Type B pancreatic cell (in vitro differentiated cells): ENCODE measurements at places on chromosomes 12 and 14.
A peak's percentile ranks its signal among the peaks of the same experiment; 100 is the strongest.

- DNase-seq, result no peak
- H3K4me3 ChIP-seq, result no peak overlapping the region
- H3K27ac ChIP-seq, result no peak overlapping the region
- peaks cover 19% of the 10 kb centered on the region for H3K4me1 ChIP-seq
- H3K36me3 ChIP-seq, result no peaks in the 10 kb centered on the region
Observed at GRCh38 chr12:63018273-63018672, 83.3 kb upstream of the PPM1H start.

DNA sequence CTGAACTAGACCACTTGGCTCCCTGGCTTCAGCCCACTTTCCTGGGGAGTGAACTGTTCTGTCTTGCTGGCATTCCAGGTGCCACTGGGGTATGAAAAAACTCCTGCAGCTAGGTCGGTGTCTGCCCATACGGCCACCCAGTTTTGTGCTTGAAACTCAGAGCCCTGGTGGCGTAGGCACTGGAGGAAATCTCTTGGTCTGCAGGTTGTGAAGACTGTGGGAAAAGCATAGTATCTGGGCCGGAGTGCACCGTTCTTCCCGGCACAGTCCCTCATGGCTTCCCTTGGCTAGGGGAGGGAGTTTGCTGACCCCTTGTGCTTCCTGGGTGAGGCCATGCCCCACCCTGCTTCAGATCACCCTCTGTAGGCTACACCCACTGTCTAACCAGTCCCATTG, 33.8 kb downstream of the TRAFD1 start:
- H3K27me3 ChIP-seq, result no peaks in the 10 kb centered on the region
- no peaks in the 10 kb centered on the region for H3K4me1 ChIP-seq
- no peak for DNase-seq
- no peak overlapping the region for H3K4me3 ChIP-seq
- H3K27ac ChIP-seq, result no peak overlapping the region
- peaks cover 54% of the 10 kb centered on the region for H3K36me3 ChIP-seq

DNA sequence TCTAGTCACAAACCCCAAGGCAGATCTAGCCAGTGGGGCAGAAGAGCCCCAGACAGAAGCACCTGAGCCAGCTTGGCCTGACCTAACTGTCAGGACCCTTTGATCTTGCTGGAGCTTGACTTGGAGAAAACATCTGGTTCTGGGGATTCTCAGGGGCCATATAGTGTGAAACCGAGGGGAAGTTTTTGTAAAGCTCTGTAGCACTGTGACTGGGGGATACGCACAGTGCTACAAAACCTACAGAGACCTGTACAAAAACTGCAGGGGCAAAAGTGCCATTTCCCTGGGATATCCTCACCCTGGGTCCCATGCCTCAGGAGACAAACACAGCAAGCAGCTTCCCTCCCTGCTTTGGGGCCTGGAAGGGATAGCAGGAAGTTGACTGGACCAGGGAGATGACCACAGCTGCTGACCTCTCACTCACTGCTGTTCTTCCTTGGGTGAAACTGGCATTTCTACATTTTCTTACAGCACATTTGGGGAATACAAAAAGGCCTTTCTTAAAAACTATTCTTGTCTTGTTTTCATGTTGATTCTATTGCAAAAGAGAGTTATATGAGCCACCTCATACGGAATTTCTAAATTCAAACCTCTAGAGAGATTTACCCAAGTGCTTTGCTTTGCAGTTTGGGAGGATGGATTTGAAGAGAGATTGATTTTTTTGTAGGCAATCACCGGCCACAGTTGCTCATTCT, 140.0 kb downstream of the DAD1 start:
- no peaks in the 10 kb centered on the region for H3K36me3 ChIP-seq
- H3K4me3 ChIP-seq, result no peak overlapping the region
- peaks cover 18% of the 10 kb centered on the region for H3K4me1 ChIP-seq
- H3K27me3 ChIP-seq, result peaks cover 13% of the 10 kb centered on the region
- no peak for DNase-seq
- H3K27ac ChIP-seq, result no peak overlapping the region

DNA sequence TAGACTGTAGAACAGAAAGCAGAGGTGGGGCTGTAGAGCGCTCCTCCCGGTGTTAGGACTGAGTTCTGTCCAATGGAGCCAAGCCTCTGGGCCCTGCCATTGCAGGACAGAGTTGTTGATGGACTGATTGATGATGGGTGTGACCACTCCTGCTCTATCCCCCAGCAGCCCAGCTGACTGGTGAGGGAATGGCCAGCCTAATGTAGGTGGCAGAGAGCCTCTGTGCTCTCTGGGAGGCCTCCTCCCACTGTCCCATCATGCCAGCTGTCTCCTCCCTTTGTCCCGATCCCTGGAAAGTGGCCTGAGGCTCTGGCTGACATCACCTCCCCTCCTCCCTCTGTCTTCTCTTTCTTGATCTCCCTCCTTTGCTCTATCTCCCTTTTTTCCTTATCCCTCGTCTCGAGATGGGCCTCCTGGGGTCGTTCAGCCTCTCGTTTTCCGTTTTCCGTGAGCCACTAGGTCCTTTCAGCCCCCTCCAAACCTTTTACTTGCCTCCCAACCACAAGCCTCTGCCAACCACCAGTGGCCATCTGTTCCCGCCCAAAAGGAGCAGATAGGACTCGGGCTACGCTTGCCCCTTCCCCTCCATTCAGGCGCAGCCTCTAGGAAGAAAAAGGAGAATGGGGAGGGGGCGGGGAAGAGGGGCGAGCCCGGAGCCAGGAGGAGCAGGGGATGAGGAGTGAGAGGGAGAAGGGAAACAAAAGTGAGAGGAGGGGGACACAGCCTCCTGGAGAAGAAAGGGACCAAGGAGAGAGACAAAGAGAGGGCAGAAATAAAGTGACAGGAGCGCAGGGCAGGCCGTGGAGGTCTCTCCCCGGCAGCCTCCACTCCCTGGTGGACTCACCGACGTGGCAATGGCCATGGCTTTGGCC, 572 bp downstream of the EFS start:
- peak overlapping the region; percentile 96 for H3K27ac ChIP-seq
- DNase-seq, result no peak
- peaks cover 11% of the 10 kb centered on the region for H3K27me3 ChIP-seq
- peaks cover 29% of the 10 kb centered on the region for H3K4me1 ChIP-seq

DNA sequence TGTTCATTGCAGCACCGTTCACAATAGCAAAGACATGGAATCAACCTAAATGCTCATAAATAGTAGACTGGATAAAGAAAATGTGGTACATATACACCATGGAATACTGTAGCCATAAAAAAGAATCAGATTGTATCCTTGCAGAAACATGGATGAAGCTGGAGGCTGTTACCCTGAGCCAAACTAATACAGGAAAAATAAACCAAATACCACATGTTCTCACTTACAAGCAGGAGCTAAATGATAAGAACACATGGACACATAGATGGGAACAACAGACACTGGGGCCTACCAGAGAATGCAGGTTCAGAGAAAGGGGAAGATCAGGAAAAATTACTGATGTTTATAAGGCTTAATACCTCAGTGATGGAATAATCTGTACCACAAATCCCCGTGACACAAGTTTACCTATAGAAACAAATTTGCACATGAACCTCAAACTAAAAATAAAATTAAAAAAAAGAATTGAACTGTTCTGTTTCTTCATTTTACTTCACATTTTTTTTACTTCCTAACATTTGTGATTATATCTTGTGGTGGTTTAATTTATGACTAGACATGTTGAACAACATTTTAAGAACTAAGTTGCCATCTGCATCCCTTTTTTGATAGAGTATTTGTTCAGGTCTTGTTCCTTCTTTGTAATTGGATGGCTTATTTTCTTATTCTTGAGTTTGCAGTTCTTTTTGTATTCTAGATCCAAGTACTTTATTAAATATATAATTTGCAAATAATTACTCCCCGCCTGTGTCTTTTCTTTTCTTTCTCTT, 835.2 kb downstream of the FSCB start:
- H3K36me3 ChIP-seq, result no peaks in the 10 kb centered on the region
- H3K4me3 ChIP-seq, result no peak overlapping the region
- H3K27ac ChIP-seq, result no peak overlapping the region
- no peaks in the 10 kb centered on the region for H3K27me3 ChIP-seq
- no peak for DNase-seq
- H3K4me1 ChIP-seq, result no peaks in the 10 kb centered on the region

DNA sequence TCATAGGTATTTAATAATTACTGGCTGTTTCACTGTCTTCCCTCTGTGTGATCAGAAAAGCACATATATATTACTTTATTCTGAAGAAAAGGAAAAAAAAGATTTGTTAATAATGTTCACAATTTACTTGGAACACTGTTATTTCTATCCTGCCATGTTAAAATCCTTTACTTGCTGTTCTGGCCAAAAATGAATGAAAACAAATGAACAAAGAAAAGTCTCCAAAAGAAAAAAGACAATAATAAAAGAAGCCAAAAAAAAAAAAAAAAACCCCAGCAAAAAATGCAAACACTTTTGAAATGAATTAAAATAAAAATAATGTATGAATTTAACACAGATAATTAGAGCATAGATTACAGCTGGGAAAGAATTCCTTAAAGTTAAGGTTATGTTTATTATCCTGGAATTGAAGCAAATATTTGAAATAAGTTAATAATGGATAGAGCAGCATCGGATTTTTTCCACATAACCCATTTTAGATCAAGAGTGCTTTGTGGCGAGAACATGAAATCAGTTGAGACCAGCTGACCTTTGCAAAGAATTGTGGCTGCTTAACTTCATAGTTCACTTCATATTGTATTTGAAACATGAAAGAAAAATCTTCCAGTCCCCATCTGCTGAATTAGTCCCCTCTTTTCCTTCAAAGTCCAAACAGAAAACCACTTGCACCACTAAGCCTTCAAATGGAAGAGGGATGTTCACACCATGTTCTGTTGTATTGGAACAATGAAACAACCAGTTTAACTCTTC, 444.8 kb downstream of the ADAMTS20 start:
- H3K4me3 ChIP-seq, result no peak overlapping the region
- no peak overlapping the region for H3K27ac ChIP-seq
- no peaks in the 10 kb centered on the region for H3K27me3 ChIP-seq
- peaks cover 40% of the 10 kb centered on the region for H3K4me1 ChIP-seq

- no peak for DNase-seq
- peaks cover 49% of the 10 kb centered on the region for H3K27me3 ChIP-seq
- peaks cover 4% of the 10 kb centered on the region for H3K4me1 ChIP-seq
- H3K4me3 ChIP-seq, result peak overlapping the region; percentile 60
- no peaks in the 10 kb centered on the region for H3K36me3 ChIP-seq
Observed at GRCh38 chr12:107917912-107918800, 143.7 kb downstream of the ASCL4 start.

DNA sequence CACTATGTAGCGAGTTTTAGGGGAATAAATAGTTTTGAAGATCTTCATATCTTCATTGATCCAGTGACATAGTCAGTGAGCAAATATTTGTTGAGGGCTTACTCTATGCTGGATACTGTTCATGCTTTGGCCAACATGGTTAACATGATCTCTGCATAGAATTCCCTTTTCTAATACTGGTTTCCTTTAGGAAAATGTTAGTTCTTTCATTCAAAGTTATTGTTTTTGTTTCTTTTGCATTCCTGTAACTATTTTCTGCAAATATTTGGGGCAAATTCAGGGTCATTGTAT, 226.5 kb downstream of the C12orf50 start:
- H3K4me3 ChIP-seq, result no peak overlapping the region
- H3K27ac ChIP-seq, result no peak overlapping the region
- peaks cover 3% of the 10 kb centered on the region for H3K4me1 ChIP-seq
- H3K36me3 ChIP-seq, result no peaks in the 10 kb centered on the region

DNA sequence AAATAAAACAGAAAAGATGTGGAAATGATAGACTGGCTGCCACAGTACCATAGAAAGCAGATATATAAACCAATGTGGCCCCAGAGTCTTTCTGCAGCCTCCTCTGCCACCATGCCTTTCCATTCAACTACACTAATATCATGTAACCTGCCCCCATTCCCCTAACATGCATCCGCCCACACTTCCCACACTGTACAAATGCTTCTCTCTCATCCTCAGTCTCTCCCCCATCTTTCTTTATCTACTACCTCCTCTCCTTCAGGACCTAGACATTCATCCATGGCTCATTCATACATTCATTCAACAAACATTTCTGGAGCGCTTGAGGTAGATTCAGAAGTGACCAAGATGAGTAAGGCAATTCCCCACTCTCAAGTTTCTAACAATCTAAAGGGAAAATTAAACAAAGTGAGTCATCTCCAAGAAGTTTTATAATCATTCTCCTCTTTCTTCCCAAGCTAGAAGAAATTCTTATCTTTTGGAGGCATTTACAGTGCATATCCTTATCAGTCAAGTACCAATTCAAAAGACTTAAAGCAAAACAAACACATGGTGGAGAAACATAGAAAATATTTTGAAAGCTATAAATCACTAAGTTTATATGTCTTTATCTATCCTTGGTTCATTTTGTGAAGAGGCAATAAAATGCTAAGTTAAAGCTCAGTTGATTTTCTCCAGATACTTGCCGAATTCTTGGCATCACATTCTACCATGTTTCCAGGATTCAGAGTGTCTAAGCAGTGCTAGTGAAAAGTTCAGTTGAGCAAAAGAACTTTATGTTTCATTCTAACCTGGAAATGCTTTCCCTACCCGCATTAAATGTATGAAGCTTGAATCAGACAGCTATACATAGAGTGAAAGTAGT, 70.5 kb upstream of the FRMD6 start:
- no peaks in the 10 kb centered on the region for H3K27me3 ChIP-seq
- H3K4me1 ChIP-seq, result peaks cover 8% of the 10 kb centered on the region
- no peaks in the 10 kb centered on the region for H3K36me3 ChIP-seq
- no peak overlapping the region for H3K27ac ChIP-seq

- no peak overlapping the region for H3K27ac ChIP-seq
- H3K27me3 ChIP-seq, result peaks cover 52% of the 10 kb centered on the region
- H3K4me3 ChIP-seq, result no peak overlapping the region
Observed at GRCh38 chr12:4580281-4580688, 18.3 kb downstream of the DYRK4 start.

- no peak for DNase-seq
- H3K36me3 ChIP-seq, result no peaks in the 10 kb centered on the region
- H3K27ac ChIP-seq, result no peak overlapping the region
- no peak overlapping the region for H3K4me3 ChIP-seq
- H3K4me1 ChIP-seq, result peaks cover 19% of the 10 kb centered on the region
Observed at GRCh38 chr12:119206348-119207062, 27.8 kb downstream of the HSPB8 start.

DNA sequence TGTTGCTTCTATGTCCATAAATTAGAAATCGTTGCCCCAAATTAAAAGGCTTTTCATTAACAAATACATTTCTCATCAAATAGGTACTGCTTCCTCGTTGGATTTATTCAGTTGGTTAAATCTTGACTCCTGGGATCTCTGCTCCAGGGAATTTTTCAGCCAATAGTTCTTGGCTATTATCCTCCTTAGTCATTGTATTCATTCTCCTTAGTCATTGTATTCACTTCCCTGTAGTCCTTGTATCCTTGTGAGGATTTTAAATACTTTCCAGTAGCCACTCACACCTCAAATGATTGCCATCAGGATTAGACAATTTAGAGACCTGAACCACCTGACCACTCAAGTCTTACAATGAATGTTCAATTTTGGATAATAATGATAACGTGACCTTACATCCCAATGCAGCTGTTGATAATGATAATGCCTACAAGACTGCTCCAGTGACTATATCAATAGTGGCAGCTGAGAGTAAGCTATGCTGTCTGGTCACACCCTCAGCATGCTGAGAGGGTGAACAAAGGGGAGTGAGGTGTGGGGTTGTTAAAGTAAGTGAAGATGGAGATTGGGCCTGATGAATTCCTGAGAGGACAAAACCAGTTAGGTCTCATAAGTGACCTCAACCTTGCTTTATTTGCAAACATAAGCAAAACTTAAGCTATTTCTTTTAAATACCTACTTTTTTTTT, 193.7 kb upstream of the RTL1 start:
- H3K36me3 ChIP-seq, result peaks cover 4% of the 10 kb centered on the region
- no peak overlapping the region for H3K27ac ChIP-seq
- no peaks in the 10 kb centered on the region for H3K4me1 ChIP-seq
- no peak overlapping the region for H3K4me3 ChIP-seq

- no peaks in the 10 kb centered on the region for H3K36me3 ChIP-seq
- H3K4me1 ChIP-seq, result no peaks in the 10 kb centered on the region
- no peak overlapping the region for H3K4me3 ChIP-seq
- no peak overlapping the region for H3K27ac ChIP-seq
- H3K27me3 ChIP-seq, result no peaks in the 10 kb centered on the region
Observed at GRCh38 chr12:130508318-130508717, 170.6 kb downstream of the PIWIL1 start.
